ENCODE measurements at places on chromosomes 12 and 14.

DNA sequence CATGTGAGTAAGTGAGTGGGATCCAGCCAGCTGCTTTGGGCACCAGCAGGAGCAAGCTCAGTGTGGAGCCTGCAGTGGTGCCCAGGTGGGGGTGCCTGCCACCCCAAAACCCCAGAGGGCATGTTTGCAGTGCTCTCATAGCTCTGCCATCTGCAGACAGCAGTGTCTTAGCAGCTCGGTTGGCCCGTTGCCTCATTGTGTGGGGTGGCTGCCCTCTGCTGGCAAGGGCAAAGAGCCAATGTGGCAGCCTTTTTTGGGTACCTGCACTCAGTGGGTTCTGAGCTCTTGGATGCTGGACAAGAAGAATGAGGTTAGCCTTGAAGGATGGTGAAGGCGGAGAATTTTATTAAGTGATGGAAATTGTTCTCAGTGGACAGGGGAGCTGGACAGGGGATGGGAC lies 52.3 kb downstream of the NEUROD4 start:
- peak; percentile 80 for DNase-seq

- DNase-seq, result no peak
Observed at GRCh38 chr14:45060551-45060950, 23.4 kb upstream of the PRPF39 start.

DNA sequence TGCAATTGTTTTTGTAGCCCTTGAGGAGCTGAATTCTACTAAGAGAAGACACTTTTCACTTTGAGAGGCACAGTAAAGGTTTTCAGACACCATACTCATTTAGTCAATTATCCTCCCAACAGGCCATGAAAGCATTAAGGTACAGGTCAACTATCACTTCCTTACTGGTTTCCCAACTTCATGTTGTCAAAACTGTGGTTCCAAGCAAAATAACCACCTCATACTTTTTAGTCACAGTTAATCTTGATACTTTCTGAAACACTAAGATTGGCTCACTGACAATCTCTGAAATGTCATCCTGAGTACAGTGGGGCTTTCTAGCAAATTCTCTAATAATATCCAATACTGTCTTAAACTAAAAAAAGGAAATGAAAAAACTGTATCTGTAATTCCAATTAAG lies 71.7 kb downstream of the SLC2A13 start:
- no peak for DNase-seq

DNA sequence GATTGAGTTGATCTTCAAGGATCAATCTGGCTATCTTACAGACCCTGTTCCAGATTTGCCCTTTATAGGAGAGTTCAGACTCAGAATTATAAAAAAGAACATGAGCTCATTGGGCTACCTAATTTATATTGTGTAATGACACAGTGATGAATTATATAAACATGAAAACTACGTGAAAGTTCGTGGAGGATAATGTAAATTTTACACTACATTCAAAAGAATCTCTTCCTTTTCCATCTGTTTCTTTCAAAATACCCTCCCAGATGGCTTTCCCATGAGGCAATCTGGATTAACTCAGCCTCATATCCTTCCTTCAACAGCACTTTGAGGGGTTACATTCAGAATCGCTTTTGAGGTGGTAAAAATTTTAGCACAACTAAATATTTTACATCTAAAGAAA lies 129.3 kb downstream of the HMGA2 start:
- DNase-seq, result no peak

DNA sequence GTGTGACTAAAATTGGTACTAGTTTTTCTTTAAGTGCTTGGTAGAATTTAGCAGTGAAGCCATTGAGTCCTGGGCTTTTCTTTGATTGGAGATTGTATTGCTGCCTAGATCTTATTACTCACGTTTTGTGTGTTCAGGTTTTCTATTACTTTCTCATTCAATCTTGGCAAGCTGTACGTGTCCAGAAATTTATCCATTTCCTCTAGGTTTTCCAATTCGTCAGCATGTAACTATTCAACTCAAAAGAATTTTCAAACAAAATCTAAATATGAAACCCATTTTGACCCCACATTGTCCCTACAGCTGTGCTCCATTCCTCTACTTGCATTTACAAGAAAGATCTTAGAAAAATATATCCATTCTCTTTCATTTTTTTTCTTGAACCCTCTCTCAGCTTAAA lies 1613.4 kb upstream of the SEL1L start:
- DNase-seq, result no peak

GRCh38 chr14:71460091-71460490 lies 472.1 kb upstream of the RGS6 start:
- no peak for DNase-seq

DNA sequence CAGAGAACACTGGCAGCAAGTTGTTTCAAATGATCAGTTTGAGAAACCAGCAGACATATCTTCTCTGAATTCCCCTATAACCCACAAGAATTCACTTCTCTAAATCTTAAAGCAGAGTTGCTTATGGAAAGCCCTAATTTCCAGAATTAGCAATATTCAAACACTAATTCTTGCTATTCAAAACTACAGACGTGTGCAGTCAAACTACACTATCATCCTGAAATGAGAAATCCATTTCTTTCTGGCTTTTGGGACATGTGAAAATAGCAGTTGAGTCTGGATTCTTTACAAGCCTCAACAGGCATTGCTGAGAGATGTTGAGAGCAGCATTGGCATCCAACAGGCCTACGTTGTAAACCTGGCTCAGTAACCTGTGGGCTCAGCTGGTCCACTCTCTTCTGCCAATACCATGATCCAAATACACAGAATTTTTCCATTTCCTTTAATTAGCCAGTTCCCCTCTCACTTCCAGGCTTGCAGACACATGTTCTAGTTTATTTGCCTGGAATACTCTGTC lies 74.6 kb upstream of the TMTC1 start:
- no peak for DNase-seq

DNA sequence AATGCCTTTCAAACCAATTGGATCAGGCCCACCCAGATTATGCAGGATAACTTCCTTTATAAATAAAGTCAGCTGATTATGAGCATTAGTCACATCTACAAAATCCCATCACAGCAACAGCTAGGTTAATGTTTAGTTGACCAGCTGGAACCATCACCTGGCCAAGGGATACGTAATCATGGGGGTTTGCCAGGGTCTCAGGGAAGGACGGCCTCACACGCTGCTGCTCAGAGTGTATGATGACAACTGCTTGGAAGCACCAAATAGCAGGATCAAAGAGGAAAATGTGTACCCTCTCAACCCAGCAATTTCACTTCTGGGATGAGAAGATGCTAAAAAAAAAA lies 162.6 kb downstream of the SLC15A4 start:
- no peak for DNase-seq

GRCh38 chr12:87119713-87120112 lies 863.5 kb upstream of the MGAT4C start:
- no peak for DNase-seq

DNA sequence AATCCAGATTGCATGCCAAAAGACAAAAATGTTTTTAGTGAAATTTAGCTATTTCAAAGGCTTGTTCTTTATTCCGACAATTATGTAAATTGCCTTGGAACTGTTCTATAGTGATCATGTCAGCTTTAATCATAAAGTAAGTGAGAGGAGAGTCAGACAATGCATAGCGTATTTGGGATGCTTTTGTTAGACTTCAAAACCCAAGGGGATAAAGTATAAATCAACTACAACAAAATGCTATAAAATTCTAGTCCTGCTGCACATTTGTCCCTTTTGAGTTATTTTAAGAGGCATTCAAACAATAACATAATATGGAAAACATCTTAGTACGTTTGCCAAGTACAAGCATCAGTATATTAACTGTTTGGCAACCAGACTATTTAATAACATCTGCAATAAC lies 11.3 kb downstream of the RTRAF start:
- DNase-seq, result no peak

GRCh38 chr12:12859690-12860089 lies 31.7 kb upstream of the GPRC5A start:
- no peak for DNase-seq

DNA sequence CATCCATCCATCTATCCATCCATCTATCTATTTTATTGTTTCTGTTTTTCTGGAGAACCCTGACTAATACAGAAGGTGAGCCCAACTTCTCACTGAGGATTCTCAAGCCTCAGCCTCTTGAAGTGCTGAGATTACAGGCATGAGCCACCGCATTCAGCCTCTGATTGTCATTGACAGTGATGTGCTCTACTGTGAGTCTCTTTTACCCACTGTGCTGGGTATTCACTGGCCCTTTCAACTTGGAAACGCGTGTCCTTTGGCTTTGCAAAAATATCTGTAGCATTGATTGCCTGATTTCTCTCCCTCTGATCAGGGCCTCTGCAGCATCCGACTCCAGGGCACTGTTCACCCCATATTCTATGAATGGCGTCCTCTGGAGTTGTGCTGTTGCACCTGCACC lies 29.6 kb upstream of the TCL1B start:
- no peak for DNase-seq

- no peak for DNase-seq
Observed at GRCh38 chr12:93902736-93903562, 225.8 kb downstream of the CRADD start.

- no peak for DNase-seq
Observed at GRCh38 chr12:128554546-128555304, 269.0 kb downstream of the SLC15A4 start.

- no peak for DNase-seq
Observed at GRCh38 chr14:55832974-55833373, 253.0 kb downstream of the KTN1 start.

DNA sequence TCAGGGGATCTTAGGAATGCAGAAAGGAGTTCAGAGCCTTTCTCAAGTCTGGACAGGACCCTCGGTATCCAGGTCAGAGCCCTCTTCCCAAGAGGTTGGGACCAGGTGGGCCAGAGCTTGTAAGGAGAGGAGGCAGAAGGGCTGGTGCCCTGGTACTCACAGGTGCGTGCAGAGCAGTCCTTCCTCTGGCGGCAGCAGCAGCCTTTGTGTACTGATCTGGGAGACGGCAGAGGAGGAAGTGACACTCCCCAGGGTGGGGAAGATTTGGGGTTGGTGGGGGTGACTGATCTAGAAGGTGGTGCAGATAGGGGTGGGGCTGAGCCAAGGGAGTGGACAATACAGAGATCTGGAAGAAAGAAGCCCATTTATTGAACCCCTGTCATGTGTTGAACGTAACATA lies at the start of gene ITGB7:
Gene ITGB7, minus strand, starts transcription at position 210 of the 400 bp plus-strand sequence. CDS start 6,808 bp downstream, outside the sequence.
- peak; percentile 62 for DNase-seq

DNA sequence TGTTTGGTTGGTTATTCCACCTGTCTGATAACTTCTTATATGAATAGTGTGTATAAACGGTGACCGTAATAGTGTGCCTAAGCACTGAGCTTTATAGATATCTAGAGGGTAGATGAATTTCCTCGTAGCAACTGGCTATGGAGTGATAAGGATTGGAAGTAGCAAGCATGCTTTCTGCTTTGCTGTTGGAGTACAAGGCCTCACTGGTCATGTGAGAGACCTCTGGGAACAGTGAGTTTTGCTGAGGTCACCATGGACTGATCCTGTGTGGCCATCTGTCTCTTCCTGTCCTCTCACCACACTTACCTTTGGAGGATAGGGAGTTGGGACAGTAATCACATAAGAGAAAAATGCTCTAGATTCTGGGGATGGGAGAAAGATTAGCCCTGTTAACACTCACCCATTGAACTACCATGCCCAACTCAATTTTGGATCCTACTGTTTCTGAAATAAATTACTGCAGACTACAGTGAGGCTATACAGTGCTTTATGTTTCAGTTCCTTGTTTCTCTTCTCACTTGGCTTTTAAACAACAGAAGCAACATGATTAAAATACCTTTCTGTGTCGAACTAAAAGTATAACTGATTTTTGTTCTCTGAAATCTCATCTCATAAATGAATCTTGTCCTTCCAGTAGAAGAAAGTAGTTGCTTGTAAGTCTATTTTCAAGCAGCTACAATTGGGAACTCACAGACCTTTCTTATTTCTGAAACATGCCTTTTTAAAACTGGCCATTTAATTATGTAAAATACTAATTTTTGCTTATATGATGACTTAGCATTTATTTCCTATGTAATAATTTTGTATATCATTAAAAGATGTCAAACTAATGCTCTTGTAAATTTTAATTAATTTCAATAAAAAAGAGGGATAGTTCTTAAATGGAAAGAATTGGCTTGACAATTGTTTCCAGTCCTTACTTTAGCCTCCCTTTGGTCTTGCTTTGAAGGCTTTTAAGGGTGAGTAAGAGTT lies 8.3 kb downstream of the TMX1 start:
- no peak for DNase-seq

DNA sequence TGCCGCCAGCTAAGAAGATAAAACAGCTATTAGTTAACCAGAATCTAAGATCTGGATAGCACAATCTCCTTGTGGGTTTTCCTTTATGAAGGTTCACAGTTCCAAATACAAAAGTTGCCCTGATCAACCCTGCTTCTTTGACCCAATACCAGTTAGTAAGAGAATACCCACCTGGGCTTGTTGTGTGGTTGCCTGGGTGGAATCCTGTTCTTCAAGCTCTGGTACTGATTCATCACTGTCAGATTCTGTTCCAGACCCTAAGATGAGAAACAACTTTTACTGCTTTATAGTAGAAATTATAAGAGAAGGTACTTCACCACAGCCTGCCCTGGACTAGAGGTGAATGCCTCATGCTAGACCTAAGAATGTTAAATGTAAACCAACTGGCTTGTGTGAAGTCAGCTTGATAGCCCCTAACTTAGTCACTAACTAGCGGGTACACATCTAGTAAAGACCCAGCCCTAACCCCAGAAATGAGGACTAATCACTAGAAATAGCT lies 10.6 kb downstream of the NACA start:
- no peak for DNase-seq

GRCh38 chr12:19199332-19199731 lies 69.8 kb downstream of the PLEKHA5 start:
- DNase-seq, result no peak

GRCh38 chr14:105436891-105437722 lies 17.5 kb downstream of the MTA1 start:
- no peak for DNase-seq

DNA sequence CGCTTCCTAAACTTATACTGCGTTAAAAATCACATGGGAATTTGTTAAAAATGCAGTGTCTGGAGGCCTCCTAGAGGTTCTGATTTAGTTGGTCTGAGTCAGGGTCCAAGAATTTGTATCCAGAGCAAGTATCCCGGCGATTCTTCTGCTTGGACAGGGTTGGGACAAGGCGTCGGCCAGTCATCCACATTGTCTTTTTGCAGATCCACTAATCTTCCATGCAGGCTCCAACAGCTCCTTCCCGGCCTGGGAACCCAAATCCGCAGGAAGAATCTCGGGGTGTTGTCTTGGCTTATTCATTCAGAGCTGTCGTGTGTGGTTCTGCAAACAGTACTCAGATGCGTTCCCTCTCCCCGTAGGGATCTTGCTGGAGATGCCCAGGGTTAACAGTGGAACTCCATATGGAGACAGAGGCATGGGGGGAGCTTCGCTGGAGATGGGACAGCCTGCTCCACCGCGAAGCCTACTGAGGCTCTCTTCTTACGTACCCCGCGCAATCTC lies 25.3 kb downstream of the GPRC5D start:
- no peak for DNase-seq
